Stimulated activated CD4-positive, alpha-beta T cell treated with anti-CD3 and anti-CD28 coated beads, Interleukin-15, amount 100 ng/mL, for 24 hours (primary cell): ENCODE measurements at places on chromosomes 3 and 15.

DNA sequence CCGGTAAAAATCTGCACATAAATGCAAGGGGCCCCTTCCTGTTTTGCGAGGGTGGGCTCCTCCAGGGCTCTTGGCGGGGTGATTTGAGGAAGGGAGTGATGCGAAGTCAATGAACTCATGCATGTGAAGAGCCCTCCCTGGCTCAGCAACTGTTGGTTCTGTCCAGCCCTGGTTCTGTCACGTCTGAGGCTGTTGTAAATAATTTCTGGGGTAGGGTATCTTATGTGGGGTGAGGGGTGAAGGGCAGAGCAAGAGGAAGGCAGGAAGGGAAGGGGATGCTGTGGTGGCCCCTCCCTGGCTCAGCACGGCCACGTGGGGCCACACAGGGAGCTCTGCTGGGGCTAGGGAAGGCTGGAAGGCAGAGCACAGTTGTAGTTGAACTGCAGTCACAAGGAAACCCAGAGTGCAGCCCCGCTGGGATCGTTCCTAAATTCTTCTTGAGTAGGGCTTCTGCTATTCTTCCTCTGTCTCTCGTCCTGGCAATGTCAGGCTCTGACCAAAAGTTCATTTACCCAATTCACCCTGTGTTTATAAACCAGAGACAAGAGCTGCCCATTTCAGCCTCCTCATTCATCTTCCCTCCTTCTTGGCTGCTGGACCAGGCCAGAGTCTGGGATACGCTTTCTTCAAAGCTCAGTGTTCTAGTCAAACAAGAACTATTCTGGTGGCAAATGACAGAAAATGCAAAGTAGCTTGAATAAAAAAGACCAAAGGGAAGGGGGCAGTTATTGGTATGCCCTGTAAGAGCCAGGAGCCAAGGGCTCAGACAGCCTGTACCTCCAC is 14.8 kb upstream of the TOPBP1 start:
- no peak for DNase-seq

DNA sequence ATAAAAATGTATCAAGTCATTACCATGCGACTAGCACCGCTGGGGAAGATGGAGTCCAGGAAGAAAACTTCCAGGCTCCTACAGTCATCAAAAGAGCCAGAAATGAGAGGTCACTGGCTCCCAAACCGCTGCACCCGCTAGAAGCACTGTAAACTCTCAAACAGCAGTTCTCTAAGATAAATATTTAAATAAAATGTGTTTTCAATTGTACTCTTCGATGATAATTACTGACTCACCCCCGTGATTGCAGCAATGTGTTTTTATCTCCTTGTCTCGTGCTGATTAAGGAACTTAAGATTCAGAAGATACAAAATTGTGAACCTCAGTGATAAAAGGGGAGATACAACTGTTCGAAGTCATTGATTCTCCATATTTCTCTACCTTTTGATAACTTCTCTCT is 45.8 kb upstream of the FOXP1 start:
- no peak for DNase-seq

DNA sequence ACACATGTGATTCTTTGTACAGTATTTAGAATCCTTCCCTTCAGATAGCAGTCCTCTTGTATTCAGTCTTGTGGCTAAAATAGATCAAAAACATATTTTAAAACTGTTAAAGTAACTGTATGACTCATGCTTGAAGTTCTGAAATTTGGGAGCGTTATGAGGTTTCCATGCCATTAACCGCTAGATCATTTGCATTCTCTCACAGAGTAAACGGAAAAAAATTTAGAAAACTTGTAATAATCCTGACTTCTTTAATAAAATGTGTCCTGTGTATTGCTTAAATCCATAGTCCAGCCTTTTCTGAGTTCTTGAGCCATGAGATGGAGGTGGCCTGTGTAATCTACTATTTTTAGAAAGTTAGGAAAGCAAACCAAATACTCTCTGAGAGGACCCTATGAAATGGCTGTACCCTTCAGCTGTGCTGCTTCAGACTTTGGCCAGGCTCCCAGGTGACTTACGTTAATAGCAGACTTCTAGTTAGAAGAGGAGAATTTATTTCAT is 33.8 kb downstream of the MBNL1 start:
- DNase-seq = no peak

DNA sequence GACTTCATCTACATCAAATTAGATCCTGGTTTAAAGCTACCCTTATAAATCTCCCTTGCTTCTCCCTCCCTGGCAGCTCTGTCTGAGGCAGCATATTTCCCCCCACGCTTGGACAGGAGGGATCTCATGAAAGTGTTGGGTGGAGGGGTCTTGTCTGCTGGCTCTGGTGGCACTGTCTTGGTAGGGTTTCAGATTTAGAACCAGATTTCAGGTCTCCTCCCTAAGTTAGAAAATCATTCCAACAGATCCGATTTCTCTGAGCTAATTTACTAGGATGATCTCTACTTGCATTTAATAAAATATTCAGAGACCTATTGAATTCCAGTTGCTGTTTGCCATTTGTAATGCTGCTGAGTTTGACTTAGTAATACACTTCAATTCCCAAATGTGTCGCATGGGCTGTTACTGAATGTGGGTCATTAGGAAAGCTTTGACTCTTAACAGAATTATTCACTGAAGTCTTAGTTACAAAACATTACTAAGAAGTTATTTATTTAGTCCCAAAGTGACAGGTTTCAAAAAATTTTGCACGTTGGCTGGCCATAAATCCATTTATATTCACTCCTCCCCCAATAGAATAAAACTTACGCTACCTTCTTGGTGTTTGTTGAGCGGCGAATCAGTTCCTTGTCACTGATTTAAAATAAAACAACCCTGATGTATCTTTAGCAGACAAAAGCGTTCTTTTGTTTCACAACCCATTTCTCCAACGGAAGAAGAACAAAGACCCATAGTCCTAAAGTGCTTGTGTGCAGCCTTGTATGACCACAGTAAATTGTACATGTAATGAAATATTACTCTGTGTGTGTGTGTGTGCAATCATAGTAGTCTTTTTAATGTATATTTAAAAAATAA is 84.5 kb downstream of the TRAK1 start:
- DNase-seq = no peak

DNA sequence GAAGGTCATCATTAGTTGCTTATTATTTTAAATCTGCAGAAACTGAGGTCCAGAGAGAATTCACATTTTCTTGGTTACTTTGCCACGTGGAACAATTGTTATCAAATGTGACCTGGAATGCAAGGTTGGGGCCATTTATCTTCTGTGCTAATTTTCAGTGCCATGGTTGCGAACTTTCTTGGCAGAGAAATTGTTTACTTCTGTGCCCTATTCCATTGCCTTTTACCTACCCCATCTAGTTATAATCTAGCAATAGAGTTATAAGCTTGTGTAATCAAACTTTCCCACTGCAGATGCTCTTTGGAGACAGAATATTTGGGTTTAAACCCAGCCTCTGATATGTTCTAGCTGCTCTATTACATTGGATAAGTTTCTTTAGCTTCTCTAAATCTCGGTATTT is 242.9 kb downstream of the LPP start:
- no peak for DNase-seq

DNA sequence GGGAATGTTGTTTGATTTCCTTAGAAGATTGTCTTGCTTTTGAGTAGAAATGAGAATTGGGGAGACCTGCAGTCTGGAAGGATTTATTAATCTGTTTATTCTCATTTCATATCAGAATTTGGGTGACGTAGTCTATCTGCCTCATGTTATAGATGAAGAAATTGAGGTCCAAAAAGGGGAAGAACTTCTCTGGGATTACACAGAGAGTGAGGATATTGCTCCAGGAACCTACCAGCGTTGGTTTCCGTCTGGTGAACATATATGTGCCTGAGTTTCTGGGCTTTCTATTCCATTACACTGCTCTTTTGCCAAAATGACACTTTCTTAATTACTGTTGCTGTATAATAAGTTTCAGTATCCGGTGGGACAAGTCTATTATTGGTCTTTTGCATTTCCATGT is 51.8 kb downstream of the CTDSPL start:
- no peak for DNase-seq

DNA sequence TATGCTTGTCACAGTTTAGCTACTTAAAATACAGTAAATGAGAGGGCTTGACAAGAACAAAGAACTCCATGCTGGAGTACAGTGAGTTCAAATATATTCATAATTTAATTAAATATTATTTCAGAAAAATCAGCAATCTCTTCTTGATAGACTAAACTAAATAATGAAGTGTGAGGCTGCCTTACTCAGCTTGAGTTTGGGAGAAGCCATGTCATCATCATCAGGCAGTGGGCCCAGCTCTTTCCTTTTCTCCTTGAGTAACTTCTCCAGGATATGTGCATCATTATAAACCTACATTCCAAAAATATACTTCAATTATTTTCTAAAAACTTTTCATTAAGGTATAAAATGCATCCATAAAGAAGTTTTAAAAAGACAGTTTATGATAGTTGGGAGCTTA is 70.5 kb downstream of the PBRM1 start:
- no peak for DNase-seq

- DNase-seq = no peak
Measured at GRCh38 chr3:164533275-164533674, 545.0 kb downstream of the SI start.

DNA sequence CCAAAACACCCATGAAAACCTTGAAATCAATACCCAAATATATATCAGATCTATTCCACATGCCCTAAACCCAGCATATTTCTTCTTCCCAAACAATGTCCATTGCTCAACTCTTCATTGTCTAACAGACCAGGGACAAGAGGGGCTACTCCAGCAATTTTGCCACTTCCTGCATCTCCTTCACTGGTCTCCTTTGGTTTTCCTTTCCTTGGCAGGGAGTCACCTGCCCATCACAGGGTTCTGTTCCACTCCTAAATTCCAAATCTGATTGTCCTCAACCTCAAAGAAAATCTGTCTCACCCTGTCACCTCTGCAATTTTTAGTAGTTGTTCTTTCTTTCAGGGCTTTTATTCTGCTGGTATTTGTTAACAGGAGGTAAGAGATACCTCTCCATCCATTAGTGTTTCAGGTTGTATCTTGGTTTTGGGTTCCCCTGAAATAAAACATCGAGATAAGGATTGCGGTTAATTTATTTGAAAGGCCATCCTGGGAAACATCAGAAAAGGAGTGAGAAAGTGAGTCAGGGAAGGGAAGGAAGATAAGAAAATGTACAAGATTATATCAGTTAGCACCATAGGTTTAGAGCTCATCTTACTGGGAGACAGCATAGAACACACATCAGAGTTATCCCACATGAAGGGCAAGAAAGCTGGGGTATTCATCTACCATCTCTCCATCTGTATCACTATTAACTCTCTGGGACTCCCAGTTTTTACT is 13.6 kb downstream of the ZBED2 start:
- no peak for DNase-seq

GRCh38 chr15:68792901-68793766 is 27.6 kb downstream of the ANP32A start:
- DNase-seq = no peak

DNA sequence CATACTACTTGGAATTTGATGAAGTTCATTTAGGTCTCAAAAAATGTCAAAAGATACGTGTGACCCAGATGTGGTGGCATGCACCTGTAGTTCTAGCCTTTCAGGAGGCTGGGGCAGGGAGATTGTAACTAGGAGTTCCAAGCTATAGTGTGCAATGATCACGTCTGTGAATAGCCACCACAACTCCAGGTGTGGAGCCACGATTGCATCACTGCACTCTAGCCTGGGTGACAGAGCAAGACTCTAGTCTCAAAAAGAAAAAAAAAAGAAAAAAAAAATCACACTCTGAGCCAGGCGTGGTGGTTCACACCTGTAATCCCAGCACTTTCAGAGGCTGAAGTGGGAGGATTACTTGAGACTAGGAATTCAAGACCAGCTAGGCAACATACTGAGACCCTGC is 14.2 kb downstream of the MAP4 start:
- no peak for DNase-seq

DNA sequence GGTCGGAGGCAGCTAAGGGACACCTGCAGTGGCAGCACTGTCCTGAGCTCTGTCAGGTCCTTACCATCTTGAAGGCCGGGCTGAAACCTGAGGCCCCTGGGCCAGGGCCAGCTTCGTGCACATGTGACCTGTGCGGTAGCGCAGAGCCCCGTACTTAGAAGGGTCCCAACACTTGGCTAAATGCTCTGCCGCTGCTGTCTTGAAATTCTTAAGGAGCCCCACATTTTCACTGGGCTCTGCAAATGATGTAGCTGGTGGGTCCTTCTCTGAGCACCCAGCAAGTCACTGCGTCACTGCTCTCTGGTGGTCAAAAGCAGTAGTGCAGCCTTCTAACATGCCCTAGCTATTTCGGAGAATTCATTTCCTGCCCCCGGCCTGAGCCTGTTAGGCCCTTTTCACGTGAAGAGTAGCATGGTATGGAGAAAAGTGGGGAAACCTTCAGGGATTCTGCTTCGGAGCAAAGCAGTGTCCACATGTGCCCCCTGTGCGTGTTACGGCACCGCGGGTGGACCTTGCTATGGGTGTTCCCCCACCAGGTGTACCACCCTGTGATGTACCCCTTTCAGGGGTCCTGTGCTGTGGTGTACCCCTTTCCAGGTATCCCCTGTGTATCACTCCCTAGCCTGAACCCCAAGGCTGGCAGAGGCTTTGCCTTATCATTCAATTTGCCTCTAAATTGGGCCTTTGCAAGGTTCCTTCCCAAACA is 79.7 kb downstream of the TMEM266 start:
- peak; percentile 86 for DNase-seq
